Neuronal stem cell (in vitro differentiated cells): ENCODE measurements at places on chromosomes 1 and 21.
A peak's percentile ranks its signal among the peaks of the same experiment; 100 is the strongest.

DNA sequence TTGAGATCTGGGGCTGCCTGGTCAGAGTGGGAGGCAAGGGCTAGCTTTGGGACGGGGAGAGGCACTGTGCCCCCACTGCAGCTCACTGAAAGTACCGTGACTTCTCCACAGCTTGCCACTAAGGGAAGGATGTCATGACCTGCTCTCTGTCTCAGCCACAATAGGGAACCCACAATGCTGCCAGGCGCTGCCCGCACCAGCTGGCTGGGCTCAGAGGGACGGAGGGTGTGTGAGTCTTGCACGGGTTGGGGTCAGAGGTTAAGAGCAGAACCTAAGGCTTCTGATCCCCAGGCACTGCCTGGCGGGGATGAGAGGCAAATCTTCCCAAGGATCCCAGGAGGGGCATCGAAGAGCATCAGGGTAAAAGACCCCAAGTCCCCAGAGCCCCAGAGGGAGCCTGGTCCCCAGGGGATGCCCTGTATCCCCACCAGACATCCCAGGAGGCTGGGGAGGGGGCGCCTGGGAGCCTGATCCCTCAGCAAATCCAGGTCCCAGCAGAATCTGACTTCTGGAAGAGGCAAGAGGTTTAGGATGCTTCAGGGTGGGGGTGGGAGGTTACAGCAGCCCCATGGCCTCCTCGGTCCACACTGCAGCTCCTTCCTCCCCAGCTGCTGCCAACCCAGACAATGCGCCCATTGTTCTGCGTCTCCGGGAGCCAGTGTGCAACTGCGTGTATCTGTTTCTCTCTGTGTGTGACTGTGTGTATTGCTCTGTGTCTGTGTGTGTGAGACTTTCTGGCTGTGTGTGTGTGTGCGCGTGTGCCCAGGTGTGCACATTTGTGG lies 2.0 kb upstream of the MARCKSL1 start:
- H3K27ac ChIP-seq: peak overlapping the region; percentile 35
- peaks cover 15% of the 10 kb centered on the region for H3K36me3 ChIP-seq
- no peak overlapping the region for H3K4me3 ChIP-seq
- peaks cover 38% of the 10 kb centered on the region for H3K4me1 ChIP-seq

DNA sequence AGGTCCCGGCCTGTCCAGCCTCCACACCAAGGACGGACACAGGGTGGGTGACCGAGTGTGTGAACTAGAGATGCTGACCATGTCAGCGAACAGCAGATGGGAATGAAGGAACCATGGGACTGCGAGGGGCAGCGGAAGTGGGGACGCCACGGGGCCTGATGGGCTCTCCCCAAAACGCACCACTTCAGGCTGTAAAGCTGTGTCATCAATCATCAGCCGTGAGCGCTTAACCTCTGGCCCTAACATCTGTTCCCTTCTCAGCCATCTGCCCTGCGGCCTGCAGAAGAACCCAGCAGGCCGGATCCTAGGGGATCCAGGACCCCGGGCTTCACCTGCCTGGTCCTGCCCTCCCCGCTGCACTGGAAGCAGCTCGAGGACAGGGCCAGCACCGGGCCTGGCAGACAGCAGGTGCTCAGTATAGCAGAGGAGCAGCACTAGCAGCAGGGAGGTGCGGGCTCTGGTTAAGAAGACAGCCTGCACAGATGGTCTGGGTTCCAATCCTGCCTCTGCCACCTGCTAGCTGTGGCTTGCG lies 58.7 kb downstream of the DMRTB1 start:
- no peak overlapping the region for H3K4me3 ChIP-seq
- no peaks in the 10 kb centered on the region for H3K4me1 ChIP-seq
- H3K27ac ChIP-seq: no peak overlapping the region
- no peaks in the 10 kb centered on the region for H3K36me3 ChIP-seq
- DNase-seq: no peak

GRCh38 chr1:233587958-233588799 lies 25.7 kb upstream of the KCNK1 start:
- H3K36me3 ChIP-seq: no peaks in the 10 kb centered on the region
- no peak overlapping the region for H3K4me3 ChIP-seq
- DNase-seq: peak; percentile 33
- peaks cover 7% of the 10 kb centered on the region for H3K27me3 ChIP-seq
- no peak overlapping the region for H3K27ac ChIP-seq
- H3K4me1 ChIP-seq: no peaks in the 10 kb centered on the region

GRCh38 chr1:27154991-27155781 lies at the start of gene SLC9A1:
Gene SLC9A1, minus strand, starts transcription at chr1:27155125. Its CDS starts 791 bp downstream, at chr1:27154334.
- no peaks in the 10 kb centered on the region for H3K36me3 ChIP-seq
- peak; percentile 89 for DNase-seq
- peak within 1 kb of the TSS; percentile 83 for H3K4me3 ChIP-seq
- H3K27me3 ChIP-seq: no peaks in the 10 kb centered on the region
- no peak within 1 kb of the TSS for H3K27ac ChIP-seq

- no peak for DNase-seq
- H3K36me3 ChIP-seq: no peaks in the 10 kb centered on the region
- peaks cover 14% of the 10 kb centered on the region for H3K27me3 ChIP-seq
- H3K27ac ChIP-seq: no peak overlapping the region
Measured at GRCh38 chr1:110151175-110151669, 928 bp downstream of the SLC6A17 start.

GRCh38 chr1:38083541-38083940 lies 36.9 kb upstream of the POU3F1 start:
- H3K36me3 ChIP-seq: peaks cover 5% of the 10 kb centered on the region
- no peaks in the 10 kb centered on the region for H3K27me3 ChIP-seq
- DNase-seq: no peak
- no peak overlapping the region for H3K4me3 ChIP-seq
- no peak overlapping the region for H3K27ac ChIP-seq
- H3K4me1 ChIP-seq: peaks cover 24% of the 10 kb centered on the region

DNA sequence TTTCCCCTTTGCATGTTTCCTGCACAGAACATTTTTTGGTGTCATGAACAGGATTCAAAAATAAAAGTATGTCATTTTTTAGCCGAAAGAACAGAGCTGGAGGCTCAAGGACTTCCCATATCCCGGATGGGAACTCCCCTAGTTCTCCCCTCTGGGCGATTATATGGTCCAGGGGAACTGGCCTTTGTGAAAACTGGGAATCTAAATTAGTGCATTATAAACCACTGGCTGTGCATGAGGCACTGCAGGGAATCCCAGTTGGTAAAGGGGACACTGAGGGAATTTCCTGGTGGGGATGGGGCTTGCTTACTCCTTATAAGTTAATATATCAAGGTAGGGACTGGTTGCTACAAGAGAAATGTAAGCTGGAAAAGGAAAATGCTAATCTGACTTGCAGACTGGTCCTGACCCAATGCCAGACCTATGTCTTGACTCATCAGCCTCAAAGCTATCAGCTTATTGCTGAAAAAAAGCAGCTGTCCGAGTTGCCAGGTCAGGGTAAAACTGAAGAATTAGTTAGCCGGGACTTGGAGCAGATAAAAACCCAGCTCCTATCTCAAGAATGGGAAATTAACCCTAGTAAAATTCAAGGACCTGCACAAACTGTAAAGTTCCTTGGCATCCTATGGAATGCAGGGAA lies 122.6 kb downstream of the FCRL5 start:
- H3K27ac ChIP-seq: no peak overlapping the region
- no peaks in the 10 kb centered on the region for H3K36me3 ChIP-seq
- no peaks in the 10 kb centered on the region for H3K4me1 ChIP-seq

DNA sequence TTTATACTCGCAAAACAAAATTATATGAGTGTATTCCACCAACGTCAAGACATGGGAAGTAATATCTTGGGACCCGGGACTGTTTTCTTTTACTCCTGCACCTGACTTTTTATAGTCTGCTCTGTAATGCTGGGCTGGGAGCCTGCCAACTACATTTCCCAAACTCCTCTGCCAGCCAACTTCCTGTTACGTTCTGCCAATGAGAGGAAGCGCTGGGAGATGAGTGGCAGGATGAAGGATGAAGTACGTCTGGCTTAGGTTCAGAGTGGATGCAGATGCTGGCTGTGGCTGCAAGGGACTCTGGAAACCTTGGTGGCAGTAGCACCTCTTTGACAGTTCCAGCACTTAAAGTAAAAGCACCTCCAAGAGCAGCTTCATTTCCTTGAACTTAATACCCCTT lies 59.6 kb downstream of the USP24 start:
- H3K36me3 ChIP-seq: peaks cover 97% of the 10 kb centered on the region
- no peak for DNase-seq
- H3K4me1 ChIP-seq: no peaks in the 10 kb centered on the region
